Endothelial cell (in vitro differentiated cells): ENCODE measurements at places on chromosomes 6 and 20. TPM values are rescaled to one million over a fixed set of nuclear protein-coding genes. Genes with fewer than 3 reads are reported as not detected.

GRCh38 chr20:62708591-62709536 lies at the start of gene NTSR1:
TSS of gene NTSR1 (plus strand) at chr20:62708836. CDS start at chr20:62709208, 372 bp downstream.
- peaks cover 19% of the 10 kb centered on the region for H3K27me3 ChIP-seq
- no peak within 1 kb of the TSS for H3K27ac ChIP-seq
- peak; percentile 26 for DNase-seq
- no peaks in the 10 kb centered on the region for H3K4me1 ChIP-seq

GRCh38 chr6:136607204-136607931 lies 57.1 kb upstream of the MAP7 start:
- peaks cover 7% of the 10 kb centered on the region for H3K4me1 ChIP-seq
- no peaks in the 10 kb centered on the region for H3K36me3 ChIP-seq
- no peak for DNase-seq
- H3K4me3 ChIP-seq, result no peak overlapping the region

GRCh38 chr6:144296973-144297372 lies 11.8 kb downstream of the UTRN start:
- no peak overlapping the region for H3K27ac ChIP-seq
- H3K27me3 ChIP-seq, result no peaks in the 10 kb centered on the region
- H3K4me1 ChIP-seq, result peaks cover 11% of the 10 kb centered on the region
- DNase-seq, result no peak
- no peak overlapping the region for H3K4me3 ChIP-seq
- H3K36me3 ChIP-seq, result peaks cover 25% of the 10 kb centered on the region

DNA sequence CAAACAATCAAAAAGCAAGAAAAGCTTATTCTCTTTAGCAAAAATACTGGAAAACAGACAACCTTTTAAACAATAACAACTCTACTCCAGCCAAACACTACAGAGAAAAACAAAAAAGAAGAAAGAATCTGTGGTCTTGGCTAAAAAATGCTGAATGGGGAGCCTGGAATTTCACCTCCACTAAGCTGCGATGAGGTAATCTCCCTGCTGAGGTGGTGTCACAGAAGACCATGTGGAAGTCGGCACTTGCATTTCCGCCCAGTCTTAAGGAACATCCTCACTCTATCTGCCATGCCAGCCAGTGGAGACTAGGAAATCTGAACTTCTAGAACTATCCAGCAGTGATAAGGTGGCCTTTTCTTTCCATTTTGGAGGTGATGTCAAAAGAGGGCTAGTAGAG lies 1026.8 kb upstream of the EPHA7 start:
- no peaks in the 10 kb centered on the region for H3K27me3 ChIP-seq
- H3K4me1 ChIP-seq, result no peaks in the 10 kb centered on the region
- DNase-seq, result no peak
- H3K36me3 ChIP-seq, result no peaks in the 10 kb centered on the region

- peaks cover 4% of the 10 kb centered on the region for H3K27me3 ChIP-seq
- H3K36me3 ChIP-seq, result no peaks in the 10 kb centered on the region
- H3K27ac ChIP-seq, result peak overlapping the region; percentile 81
- no peak overlapping the region for H3K4me3 ChIP-seq
- peaks cover 59% of the 10 kb centered on the region for H3K4me1 ChIP-seq
Measured at GRCh38 chr6:148760568-148761526, 14.0 kb downstream of the UST start.

- no peaks in the 10 kb centered on the region for H3K4me1 ChIP-seq
- no peaks in the 10 kb centered on the region for H3K27me3 ChIP-seq
- no peak overlapping the region for H3K27ac ChIP-seq
- DNase-seq, result no peak
- H3K36me3 ChIP-seq, result no peaks in the 10 kb centered on the region
- no peak overlapping the region for H3K4me3 ChIP-seq
Measured at GRCh38 chr6:64062960-64063683, 427.5 kb downstream of the PHF3 start.

HDGFL1 gene
- not detected for total RNA-seq

GRCh38 chr20:16115911-16116552 lies 457.2 kb downstream of the KIF16B start:
- no peaks in the 10 kb centered on the region for H3K36me3 ChIP-seq
- no peaks in the 10 kb centered on the region for H3K4me1 ChIP-seq
- peaks cover 1% of the 10 kb centered on the region for H3K27me3 ChIP-seq
- H3K4me3 ChIP-seq, result no peak overlapping the region

- peaks cover 4% of the 10 kb centered on the region for H3K36me3 ChIP-seq
- peaks cover 11% of the 10 kb centered on the region for H3K4me1 ChIP-seq
Measured at GRCh38 chr6:148593813-148594170, 153.0 kb upstream of the UST start.

DNA sequence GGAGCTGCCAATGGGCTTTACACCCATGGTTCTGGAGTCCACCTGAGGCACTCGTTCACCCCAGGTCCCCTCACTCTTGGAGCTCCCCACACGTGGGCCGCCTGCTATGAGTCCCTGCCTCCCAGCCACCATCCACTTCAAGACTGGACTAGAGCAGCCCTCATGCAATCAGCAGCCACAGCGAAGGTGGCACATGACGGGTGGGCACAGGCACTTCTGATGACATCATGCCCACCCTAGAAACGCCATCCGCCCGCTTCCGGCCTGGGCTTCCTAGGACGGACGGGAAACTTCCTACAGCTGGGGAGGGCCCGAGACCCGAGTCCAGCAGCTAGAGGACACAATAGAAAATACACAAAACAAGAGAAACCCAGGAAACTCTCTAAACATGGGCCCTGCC lies 85.5 kb downstream of the PDE10A start:
- DNase-seq, result no peak
- H3K36me3 ChIP-seq, result no peaks in the 10 kb centered on the region
- no peak overlapping the region for H3K27ac ChIP-seq
- H3K4me1 ChIP-seq, result peaks cover 8% of the 10 kb centered on the region
- H3K4me3 ChIP-seq, result no peak overlapping the region
- no peaks in the 10 kb centered on the region for H3K27me3 ChIP-seq

SIM1 gene
- total RNA-seq, result 0.41 TPM

NKAIN4 gene
- 3.3 TPM for total RNA-seq

DNA sequence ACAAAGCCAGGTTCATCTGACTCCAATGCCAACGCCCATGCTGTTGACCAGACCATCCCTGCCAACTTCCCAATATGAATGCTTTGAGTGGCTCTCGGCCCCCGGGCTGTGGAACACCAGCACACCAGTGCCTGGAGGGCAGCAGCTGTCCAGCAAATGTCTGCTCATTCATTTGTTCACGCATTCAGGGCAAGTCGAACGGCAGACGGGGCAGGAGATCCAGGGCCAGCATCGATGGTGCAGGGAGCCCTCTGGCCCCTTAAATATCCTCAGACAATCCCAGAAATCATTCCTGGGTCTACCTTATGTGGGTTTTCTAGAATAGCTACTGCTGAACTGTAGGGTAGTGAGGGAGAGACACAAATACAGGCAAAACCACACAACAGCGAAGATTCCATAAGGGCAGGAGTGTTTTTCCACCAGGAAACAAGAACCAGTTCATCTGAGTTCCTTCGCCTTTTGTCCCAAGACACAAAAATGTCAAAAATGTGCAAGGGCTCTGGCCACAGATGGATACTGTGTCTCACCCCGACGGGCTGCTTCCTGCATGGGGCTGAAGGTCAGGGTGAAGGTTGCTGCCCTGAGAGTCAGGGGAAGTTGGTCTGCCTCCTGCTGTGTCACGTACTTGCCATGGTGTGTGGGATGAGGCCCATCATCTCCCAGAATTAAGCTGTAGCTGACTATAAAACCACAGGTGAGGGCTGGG lies 15.5 kb downstream of the RIPOR3 start:
- no peaks in the 10 kb centered on the region for H3K36me3 ChIP-seq
- H3K27ac ChIP-seq, result no peak overlapping the region
- H3K4me3 ChIP-seq, result no peak overlapping the region
- no peak for DNase-seq
- H3K27me3 ChIP-seq, result peaks cover 7% of the 10 kb centered on the region

WFDC10B gene
- not detected for total RNA-seq

OR2B6 gene
- not detected for total RNA-seq

NRSN2 gene
- 43.2 TPM for total RNA-seq

DNA sequence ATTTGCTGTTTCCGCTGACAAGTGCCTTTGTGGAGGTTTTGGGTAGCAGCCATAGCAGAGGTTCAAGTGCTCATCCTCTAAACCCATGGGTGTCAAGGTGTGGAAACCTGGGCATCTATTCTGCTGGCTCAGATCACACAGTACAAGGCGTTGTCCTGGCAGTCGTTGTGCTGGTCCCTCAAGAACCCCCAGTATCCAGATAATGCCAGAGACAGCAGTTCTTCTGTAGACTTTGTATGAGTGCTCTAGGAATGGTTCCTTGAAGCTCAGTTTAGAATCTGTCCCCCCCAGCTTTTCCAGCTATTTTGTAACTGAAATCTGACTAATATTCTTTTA lies 655.7 kb upstream of the MAP3K7 start:
- H3K4me1 ChIP-seq, result no peaks in the 10 kb centered on the region
- H3K36me3 ChIP-seq, result no peaks in the 10 kb centered on the region
- DNase-seq, result no peak
- H3K27me3 ChIP-seq, result no peaks in the 10 kb centered on the region
- H3K4me3 ChIP-seq, result no peak overlapping the region
- H3K27ac ChIP-seq, result no peak overlapping the region

GRCh38 chr6:27816906-27817305 lies 95.3 kb downstream of the OR2B2 start:
- H3K27me3 ChIP-seq, result peaks cover 1% of the 10 kb centered on the region
- no peak overlapping the region for H3K27ac ChIP-seq
- no peak overlapping the region for H3K4me3 ChIP-seq

TAAR5 gene
- not detected for total RNA-seq

MOXD1 gene
- total RNA-seq, result 0.08 TPM

- no peak overlapping the region for H3K4me3 ChIP-seq
- H3K36me3 ChIP-seq, result no peaks in the 10 kb centered on the region
- peaks cover 2% of the 10 kb centered on the region for H3K27me3 ChIP-seq
- DNase-seq, result no peak
- H3K4me1 ChIP-seq, result peaks cover 11% of the 10 kb centered on the region
Measured at GRCh38 chr6:54194067-54194466, 82.8 kb downstream of the MLIP start.

BLOC1S5 gene
- 13.2 TPM for total RNA-seq

DNA sequence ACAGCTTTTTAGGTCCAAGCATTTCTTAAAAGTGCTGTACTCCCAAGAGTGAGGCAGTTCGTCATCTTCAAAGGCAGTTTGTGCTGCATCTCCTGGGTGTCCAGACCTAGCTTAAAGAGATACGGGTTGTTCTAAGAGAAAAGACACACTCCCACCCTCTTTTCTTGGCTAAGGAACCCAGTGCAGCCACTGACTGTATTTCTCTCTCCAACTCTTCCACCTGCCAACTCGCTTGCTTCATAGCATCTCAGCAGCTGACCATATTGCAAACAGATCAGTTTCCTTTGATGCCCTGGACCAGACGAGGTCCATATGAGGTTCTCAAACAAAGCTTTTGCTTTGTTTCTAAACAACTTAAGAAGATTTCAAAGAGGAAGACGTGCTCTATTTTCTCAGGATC lies 101.1 kb downstream of the ISM1 start:
- no peaks in the 10 kb centered on the region for H3K36me3 ChIP-seq
- H3K4me3 ChIP-seq, result no peak overlapping the region
- no peak for DNase-seq
- peaks cover 57% of the 10 kb centered on the region for H3K4me1 ChIP-seq
- peak overlapping the region; percentile 81 for H3K27ac ChIP-seq
- H3K27me3 ChIP-seq, result no peaks in the 10 kb centered on the region

GRCh38 chr6:93701526-93701925 lies 282.2 kb upstream of the EPHA7 start:
- DNase-seq, result no peak
- H3K36me3 ChIP-seq, result peaks cover under 1% of the 10 kb centered on the region
- H3K27me3 ChIP-seq, result peaks cover 1% of the 10 kb centered on the region
- H3K4me3 ChIP-seq, result no peak overlapping the region
- H3K27ac ChIP-seq, result no peak overlapping the region

DNA sequence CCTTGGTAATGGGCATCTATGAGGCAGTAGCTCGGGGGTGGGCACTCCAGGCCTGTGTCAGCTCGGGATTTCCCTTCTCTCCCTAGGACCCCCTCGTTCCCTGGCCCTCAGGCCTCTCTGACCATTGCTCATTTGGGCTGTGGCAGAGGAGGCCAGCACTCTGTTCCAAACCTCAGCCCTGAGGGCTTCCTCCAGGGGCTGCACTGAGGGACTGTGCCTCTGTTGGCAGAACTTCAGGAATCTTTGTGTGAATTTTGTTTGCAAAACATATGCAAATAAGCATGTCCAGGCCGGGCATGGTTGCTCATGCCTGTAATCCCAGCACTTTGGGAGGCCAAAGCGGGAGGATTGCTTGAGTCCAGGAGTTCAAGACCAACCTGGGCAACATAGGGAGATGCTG lies 11.0 kb downstream of the PACSIN1 start:
- DNase-seq, result no peak
- no peaks in the 10 kb centered on the region for H3K4me1 ChIP-seq
- peaks cover 4% of the 10 kb centered on the region for H3K36me3 ChIP-seq
- H3K27me3 ChIP-seq, result peaks cover 4% of the 10 kb centered on the region
- no peak overlapping the region for H3K27ac ChIP-seq

GRCh38 chr20:62177307-62177706 lies 5.5 kb upstream of the MTG2 start:
- H3K27me3 ChIP-seq, result peaks cover 7% of the 10 kb centered on the region
- no peak for DNase-seq
- H3K4me3 ChIP-seq, result no peak overlapping the region

- H3K4me1 ChIP-seq, result no peaks in the 10 kb centered on the region
- no peak overlapping the region for H3K4me3 ChIP-seq
- peaks cover 1% of the 10 kb centered on the region for H3K27me3 ChIP-seq
Measured at GRCh38 chr6:168061269-168062210, 17.5 kb downstream of the FRMD1 start.

- H3K36me3 ChIP-seq, result no peaks in the 10 kb centered on the region
- no peak for DNase-seq
- H3K27me3 ChIP-seq, result no peaks in the 10 kb centered on the region
- no peak overlapping the region for H3K4me3 ChIP-seq
Measured at GRCh38 chr6:84414531-84414930, 187.1 kb upstream of the CEP162 start.
